ENCODE measurements at places on chromosomes 3 and 15.

GRCh38 chr3:177177749-177178221 lies 19.5 kb downstream of the TBL1XR1 start:
- DNase-seq: no peak

- DNase-seq: no peak
These were observed 549.3 kb downstream of the TBL1XR1 start for GRCh38 chr3:176647987-176648386.

- no peak for DNase-seq
These were observed 23.5 kb downstream of the FHIT start for GRCh38 chr3:61227799-61228198.

DNA sequence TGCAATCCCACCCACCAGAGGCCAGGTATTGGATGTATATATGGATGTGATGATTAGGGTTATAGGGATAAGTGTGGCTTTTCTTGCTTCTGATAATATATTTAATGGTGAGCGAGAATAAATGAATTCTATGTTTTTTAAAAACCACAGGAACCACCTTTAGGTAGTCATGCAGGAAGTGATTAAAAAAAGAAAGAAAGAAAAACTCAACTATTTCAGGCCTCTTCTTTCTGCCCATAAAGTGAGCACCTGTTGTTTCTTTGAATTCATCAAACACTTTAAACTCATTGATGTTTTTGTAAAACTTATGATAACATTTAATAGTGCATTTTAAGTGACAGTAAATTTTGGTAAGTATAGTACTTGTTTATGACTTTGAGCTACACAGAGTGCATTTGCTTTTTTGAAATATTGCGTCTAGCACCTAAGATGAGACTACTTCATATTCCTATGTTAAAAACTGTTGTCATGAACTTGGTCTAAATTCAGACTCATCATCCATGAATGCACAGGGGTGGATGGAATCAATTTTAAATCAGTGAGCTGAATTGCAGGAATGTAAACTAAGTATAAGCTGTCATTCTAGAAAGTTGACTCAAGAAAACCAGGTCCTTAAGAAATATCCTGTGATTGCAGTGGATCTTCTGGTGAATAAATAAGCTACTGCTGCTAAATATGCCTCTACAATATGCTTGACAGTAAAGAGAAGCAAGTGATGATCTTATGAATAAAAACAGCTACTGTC lies 764.4 kb upstream of the NECTIN3 start:
- DNase-seq: no peak

GRCh38 chr15:51096976-51097375 lies 2.3 kb upstream of the TNFAIP8L3 start:
- no peak for DNase-seq

DNA sequence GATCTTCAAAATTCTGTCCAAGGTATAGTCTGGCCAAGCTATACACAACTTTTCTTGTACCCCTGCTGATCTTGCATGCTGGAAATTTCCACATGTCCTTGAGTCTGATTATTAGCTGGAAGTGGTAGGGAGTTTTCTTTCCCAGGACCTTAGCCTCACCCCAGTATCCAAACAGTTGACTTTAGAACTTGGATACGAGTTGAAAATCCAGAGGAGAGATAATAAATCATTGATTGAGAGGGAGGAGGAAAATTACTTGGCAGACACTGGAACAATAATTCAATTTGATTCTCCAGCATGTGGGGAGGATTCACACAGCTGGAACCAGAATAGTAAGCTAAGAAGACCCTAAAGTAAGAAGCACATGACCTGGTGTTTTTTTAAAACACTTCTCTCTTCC lies 116.4 kb downstream of the IL5RA start:
- no peak for DNase-seq

DNA sequence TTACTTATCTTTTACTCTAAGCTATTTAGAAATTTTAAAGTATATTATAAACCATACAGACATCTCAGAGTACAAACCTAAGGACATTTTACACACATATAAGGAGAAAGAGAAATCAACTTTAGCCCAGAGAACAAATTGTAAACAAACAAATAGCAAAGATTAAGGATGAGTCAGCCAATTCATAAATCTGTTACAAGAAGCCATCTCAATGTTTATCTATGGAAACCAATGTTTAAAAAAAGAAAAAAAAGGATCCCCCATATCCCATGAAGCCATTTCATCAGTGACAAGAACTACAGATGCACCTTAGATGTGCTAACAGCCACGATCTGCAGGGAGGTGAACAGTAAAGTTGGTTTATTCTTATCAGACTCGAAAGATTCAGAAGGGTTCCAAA lies 437.1 kb downstream of the SHQ1 start:
- no peak for DNase-seq

- no peak for DNase-seq
These were observed 10.8 kb upstream of the SLC6A20 start for GRCh38 chr3:45807133-45807532.

DNA sequence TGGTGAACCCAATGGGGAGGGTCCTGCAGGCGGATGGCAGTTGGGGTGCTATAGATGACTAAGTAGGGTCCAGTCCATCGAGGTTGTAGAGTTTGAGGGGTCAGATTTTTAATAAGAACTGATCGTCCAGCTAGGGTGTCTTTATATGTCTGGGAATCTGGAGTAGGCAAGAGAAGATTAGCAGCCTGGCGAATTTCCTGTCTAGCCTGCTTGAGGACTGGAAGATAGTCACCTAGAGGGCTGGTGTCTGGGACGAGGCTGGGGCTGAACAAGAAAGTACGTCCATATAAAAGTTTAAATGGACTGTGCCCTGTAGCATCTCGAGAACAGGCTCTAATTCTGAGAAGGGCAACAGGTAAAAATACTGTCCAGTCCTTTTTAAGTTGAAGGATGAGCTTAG lies 6.7 kb upstream of the IP6K2 start:
- no peak for DNase-seq

GRCh38 chr15:64959128-64959527 lies 30.6 kb downstream of the SPG21 start:
- DNase-seq: no peak

GRCh38 chr3:195768831-195769303 lies 42.9 kb downstream of the MUC4 start:
- no peak for DNase-seq

DNA sequence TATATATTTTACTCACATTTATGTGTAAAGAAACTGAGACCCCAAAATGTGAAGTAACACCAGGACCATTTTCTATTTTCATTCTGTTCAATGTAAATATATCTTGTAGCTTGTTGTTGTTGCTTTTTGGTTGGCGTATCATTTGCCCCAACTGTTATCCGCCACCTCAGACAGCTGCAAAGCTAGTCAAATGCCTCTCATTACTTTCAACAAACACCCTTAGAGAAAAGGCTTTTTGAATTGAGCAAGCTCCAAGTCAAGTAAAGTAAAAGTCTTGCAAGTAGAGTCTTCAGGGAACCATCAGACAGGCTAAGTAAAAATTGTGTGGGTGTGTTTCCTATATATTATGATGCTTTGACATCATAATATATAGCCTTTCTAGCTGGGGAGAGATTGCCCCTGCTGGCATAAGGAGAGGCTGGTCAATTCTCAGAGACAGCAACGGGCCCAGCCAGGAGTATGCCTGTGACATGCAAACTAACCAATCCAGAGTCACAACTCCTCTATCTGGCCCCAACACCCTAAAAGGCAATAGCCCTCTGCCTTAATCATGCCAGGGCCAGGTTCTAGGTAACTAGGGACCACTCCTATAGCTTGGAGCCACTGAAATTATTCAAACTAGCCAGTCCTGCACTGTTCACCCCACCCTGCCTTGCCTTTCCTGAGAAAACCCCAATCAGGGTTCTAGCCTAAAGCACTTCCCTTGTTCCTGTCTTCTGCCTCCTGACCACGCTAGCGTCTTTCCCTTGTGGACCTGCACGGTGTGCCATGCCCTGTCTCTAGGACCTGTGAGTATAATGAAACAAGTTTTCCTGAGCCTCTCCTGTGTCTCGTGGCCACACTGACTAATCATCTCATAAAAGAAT lies 75.6 kb downstream of the RAD18 start:
- DNase-seq: no peak

DNA sequence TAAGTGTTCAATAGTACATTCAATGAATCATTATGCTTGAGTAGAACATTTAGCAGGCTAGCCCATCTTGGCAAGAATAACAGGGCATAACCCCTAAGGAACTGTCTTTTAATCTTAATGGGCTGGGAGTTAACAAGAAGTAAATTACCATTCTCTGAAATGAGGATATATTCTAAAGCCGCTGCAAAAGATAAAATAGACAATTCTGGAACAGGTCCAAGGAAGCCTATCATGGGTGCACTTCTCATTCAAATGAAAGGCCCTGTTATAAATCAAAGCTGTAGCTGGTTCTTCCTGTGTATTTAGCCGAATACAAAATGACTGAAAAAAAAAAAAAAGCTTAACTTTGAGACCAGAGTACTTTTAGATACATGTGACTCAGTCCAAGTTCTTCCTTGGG lies 15.6 kb downstream of the MTHFS start:
- no peak for DNase-seq

- DNase-seq: no peak
These were observed 121.0 kb upstream of the NUDT16 start for GRCh38 chr3:131260525-131260924.

DNA sequence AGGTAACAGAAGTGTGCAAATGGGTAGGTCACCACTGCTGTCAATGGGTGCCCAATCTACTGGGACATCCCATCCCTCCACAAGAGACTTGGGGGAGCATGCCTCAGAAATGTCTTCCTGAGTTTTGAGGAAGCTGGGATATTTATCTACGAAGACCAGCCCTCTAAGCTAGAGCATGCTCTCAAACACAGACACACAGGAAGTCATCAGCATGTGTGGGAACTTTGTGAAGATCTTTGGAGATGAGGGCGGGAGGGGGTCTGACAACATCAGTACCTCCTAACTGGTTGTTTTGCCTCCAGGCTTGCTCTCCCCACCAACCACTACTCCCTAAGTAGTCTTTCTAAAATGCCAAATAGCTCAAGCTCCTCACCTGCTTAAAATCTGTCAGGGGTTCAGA lies 3.5 kb upstream of the MEF2A start:
- DNase-seq: no peak

DNA sequence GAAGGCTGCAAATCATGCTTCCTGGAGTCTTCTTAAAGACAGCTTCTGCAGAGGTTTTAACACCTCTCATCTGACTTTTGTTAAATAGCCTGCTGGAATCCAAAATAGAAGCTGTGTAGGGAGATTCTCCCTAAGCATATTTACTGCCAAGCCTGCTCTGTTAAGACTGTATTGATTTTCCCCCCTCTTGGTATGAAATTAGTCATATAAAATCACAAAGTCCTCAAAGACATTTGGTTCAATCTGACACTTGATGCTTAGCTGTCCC lies 94.6 kb downstream of the ITPR1 start:
- no peak for DNase-seq

GRCh38 chr15:35880896-35881295 lies 334.9 kb upstream of the DPH6 start:
- no peak for DNase-seq

- no peak for DNase-seq
These were observed 7.2 kb downstream of the RPS17 start for GRCh38 chr15:82532991-82533481.

DNA sequence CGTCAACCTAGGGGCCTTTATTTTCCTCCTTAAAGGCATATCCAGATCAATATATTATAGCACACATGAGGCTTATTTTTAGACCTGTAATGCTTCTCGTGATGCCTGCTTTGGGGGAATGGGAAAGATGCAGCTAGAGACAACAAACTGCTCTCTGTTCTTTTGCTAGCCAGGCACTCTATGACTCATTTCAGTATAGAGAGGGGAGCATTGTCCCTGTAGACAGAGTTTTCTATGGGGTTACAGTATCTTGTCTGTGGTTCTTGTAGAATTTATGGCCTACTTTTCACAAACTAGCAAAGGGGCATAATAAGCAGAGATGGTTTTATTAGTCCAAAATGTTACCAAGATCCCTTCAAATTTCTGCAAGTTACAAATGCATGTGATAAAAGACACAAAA lies 305.6 kb downstream of the LSAMP start:
- DNase-seq: no peak

GRCh38 chr3:190041333-190042041 lies 79.2 kb downstream of the P3H2 start:
- DNase-seq: no peak

GRCh38 chr15:66847565-66847991 lies 145.5 kb downstream of the SMAD6 start:
- DNase-seq: no peak

DNA sequence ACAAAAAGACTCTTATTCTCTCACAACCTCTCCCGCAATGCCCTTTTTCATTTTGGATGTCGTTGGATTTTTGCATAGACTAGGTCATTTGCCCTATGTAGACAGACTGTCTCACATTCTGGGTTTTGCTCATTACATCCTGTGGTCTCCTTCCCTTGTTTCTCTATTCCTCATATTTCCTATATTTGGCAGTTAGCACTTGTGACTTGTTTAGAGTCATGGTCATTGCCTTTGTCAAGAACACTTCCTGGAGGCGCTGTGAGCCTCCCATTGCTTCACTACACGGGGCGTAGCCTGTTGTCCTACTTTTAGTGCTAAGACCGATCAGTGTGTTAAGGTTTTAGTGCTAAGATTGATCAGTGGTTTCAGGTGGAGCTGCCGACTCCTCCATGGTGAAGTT lies 16.1 kb upstream of the TATDN2 start:
- DNase-seq: no peak

- no peak for DNase-seq
These were observed 25.5 kb upstream of the PIK3R4 start for GRCh38 chr3:130772129-130772528.

DNA sequence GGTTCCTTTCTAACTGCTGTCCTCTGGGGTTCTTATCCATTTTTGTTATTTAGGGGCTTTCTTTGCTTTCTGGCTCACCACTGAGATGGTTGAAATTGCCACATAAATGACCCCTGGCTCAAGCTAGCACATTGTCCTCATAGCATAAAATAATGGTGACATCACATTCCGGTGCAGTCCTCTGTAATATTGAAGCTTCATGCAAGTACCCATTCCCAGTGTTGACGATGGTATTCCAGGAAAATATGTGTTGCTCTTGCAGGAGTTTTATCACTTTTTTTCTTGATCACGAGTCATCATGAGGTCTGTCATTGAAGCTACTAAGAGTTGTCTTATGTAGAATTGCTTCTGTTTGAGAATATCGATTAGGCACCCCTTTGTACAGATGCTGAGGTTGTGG lies 56.1 kb downstream of the CRTC3 start:
- DNase-seq: no peak

GRCh38 chr3:59001675-59002074 lies 48.1 kb downstream of the CFAP20DC start:
- DNase-seq: no peak

GRCh38 chr3:32675650-32676049 lies 9.3 kb upstream of the CNOT10 start:
- no peak for DNase-seq

DNA sequence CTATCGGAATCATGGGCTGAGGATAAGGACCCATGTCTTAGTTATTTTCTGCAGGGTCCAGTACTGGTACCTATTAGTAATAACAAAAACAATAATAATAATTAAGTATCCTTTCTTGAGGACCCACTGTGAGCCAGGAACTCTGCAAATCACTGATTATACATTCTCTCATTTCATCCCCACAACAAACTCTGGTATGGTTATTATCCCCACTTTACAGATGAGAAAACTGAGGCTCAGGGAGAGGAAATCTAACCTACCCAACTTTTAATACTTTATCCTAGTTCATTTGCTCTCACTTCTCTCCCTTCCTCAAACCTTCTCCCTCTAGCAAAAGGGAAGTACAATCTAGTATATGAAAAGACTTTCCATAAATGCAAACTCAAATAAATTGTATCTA lies 528.4 kb upstream of the PROK2 start:
- no peak for DNase-seq

- no peak for DNase-seq
These were observed 18.3 kb downstream of the RGMA start for GRCh38 chr15:93070551-93071296.

GRCh38 chr3:52400275-52400793 lies 44.6 kb downstream of the SEMA3G start:
- no peak for DNase-seq

GRCh38 chr15:47673232-47673761 lies 44.0 kb upstream of the SEMA6D start:
- DNase-seq: no peak
